Mucosa of descending colon (tissue), 3 donors: ENCODE measurements at places on chromosomes 5 and 9. TPM values are rescaled to one million over a fixed set of nuclear protein-coding genes. Genes with fewer than 3 reads are reported as not detected.

DNA sequence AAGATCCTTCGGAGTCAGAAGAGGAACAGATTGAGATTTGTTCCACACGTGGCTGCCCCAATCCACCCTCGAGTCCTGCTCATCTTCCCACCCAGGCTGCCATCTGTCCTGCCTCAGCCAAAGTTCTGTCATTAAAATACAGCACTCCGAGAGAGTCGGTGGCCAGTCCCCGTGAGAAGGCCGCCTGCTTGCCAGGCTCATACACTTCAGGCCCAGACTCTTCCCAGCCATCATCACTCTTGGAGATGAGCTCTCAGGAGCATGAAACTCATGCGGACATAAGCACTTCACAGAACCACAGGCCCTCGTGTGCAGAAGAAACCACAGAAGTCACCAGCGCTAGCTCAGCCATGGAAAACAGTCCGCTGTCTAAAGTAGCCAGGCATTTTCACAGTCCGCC is 85.9 kb downstream of the GOLPH3 start:
- no peak for DNase-seq

GRCh38 chr5:144030904-144031303 is 139.6 kb downstream of the YIPF5 start:
- no peak for DNase-seq

DNA sequence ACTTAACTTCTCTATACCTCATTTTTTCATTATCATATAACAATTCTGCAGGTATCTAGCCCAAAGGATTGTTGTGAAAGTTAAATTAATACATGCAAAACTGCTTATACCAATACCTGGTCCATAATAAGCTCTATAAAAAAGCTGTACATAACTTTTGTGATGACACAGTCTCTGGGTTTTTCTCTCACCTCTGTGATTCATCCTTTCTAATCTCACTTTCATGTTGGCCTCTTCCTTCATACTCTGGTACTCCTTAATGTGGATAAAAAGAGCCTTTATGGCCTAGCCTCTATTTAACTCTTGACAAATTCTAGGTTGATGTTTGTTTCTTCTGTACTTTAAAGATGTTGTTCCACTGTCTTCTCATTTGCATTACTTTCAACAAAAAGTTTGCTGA is 162.9 kb upstream of the ACOT12 start:
- no peak for DNase-seq

PPP2R2B gene
- total RNA-seq: 5.9 TPM

SLC25A25 gene
- 19.1 TPM for total RNA-seq
